Stimulated activated CD8-positive, alpha-beta memory T cell treated with anti-CD3 and anti-CD28 coated beads, Interleukin-15, amount 100 ng/mL, for 4 hours (primary cell): ENCODE measurements at places on chromosomes 5 and 9.
A peak's percentile ranks its signal among the peaks of the same experiment; 100 is the strongest.

DNA sequence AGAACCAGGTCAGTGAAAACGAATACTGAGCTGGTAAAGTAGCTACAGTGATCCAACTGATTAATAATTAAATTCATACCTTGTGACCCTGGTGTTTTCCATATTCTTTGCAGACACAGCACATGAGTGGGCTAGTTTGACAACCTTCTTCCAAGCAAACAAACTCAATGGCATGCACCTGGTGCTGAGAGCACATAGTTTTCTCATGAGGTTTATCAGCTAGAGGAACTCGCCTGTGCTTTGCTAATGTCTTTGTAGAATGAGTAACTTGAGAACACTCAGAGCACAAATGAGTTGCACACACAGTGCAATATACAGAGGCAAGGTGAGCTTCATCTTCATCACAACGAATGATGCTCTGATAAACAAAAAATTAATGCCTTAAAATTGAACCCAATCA, 12.6 kb downstream of the TRIM23 start:
- no peak for DNase-seq

DNA sequence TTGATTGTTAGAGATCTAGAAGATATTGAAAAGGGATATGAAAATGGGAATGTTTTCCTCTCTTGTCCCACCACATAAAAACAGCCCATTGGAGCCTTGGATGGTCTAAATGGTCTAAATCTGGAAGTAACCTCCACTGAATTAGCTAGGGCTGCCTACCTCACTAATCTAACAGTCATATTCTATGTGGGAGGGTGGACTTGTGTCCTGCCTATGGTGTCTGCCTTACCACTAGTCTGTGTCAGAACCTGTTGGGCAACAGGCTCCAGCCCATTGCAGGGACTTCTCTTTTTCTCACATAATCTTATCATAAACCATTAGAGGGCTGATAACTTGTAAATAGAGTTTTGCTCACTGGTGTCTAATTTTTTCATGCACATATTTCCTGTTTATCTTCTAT, 548.8 kb upstream of the CDH18 start:
- DNase-seq: no peak

GRCh38 chr5:82164977-82165713, 113.0 kb downstream of the RPS23 start:
- DNase-seq: no peak

GRCh38 chr5:107319901-107320300, 350.8 kb downstream of the EFNA5 start:
- no peak for DNase-seq

DNA sequence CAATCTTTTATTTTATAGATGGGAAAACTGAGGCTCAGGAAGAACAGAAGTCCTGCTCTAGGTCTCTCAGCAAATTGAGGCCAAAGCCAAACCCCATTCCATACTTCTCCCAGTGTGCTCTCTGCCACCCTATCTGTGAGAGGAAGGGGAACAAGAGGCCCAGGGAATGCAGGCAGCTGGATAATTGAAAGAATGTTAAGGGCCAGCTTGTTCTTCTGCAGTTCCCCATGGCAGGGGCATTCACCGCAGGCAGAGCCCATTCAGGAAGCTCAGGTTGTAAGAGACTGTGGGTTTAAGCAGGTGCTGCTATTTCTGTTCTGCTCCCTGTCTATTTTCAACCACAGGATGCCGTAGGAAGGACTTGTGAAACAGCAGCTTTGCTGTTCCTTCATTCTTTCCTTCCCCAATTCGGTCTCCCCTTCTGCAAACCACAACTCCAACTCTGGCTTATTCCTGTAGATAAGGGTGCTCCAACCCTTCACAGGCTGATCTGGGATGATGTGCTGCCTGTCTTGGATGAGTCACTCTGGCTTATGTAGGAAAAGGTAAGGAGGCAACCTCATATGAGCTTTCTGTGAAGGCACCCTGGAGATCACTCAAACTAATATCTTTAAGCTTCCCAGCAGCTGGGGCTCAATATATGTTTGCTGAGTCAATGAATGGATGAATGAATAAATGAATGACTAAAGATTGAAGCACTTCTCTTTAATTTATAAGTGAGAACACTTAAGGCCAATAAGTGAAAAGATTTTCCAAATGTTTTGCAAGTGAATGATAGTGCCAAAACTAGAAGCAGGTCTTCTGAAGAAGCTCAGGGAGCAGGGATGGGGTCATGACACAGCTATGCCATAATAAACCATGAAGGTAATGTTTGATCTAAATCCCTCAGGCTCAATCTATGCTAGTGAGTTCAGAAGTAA, 377.6 kb downstream of the BRINP1 start:
- no peak for DNase-seq

GRCh38 chr9:35760651-35761050, 6.6 kb upstream of the MSMP start:
- no peak for DNase-seq

- peak; percentile 28 for DNase-seq
These were observed 51.4 kb upstream of the CHSY3 start for GRCh38 chr5:129852747-129853352.

DNA sequence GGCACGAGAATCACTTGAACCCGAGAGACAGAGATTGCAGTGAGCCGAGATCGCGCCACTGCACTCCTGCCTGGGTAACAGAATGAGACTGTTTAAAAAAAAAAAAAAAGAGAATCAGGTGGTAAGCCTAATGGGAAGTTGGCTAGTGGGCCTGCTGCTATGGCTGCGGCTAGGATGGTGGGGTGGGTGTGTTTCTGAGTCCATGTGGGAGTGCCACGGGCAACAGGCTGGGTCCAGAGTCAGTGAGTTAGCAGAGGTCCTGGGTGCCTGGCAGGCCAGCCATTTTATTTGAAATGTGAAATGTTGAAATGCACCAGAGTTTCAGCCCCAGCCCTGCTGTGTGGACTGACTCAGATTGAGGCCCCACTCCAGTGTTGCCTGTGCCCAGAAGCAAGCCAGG, 37.8 kb downstream of the JADE2 start:
- no peak for DNase-seq

DNA sequence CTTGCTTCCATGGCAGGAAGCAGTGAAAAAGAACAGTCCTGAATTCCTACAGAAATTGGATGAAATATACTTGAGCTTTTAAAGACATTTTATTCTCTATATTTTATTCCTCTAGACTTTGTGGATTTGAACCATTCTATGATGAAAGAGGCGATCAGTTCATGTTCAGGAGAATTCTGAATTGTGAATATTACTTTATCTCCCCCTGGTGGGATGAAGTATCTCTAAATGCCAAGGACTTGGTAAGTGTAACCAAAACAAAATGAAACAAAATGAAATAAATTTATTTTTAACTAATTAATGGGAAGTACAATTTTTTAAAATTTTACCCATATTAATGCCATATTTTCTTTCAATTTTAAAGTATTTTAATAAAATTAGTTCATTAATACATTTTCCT, 34.1 kb downstream of the STARD4 start:
- no peak for DNase-seq

GRCh38 chr5:139732019-139732418, 63.6 kb upstream of the PSD2 start:
- DNase-seq: no peak

GRCh38 chr9:33129886-33130881, 37.0 kb downstream of the B4GALT1 start:
- DNase-seq: no peak

DNA sequence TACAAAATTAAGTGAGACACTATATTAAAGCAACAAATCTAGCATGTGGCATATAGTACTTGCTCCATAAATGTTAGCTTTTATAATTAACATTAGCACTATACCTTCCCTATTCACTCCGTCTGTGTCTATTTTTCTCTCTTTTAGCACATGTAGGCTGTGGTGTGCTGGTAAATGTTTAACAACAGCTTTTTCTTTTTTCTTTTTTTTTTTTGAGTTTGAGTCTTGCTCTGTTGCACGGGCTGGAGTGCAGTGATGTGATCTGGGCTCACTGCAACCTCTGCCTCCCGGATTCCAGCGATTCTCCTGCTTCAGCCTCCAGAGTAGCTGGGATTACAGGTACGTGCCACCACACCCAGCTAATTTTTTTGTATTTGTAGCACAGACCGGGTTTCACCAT, 62.1 kb downstream of the SPRY4 start:
- no peak for DNase-seq

- DNase-seq: no peak
These were observed 61.0 kb downstream of the PRDM6 start for GRCh38 chr5:123150089-123150488.

- DNase-seq: no peak
These were observed 10.6 kb downstream of the IFNA1 start for GRCh38 chr9:21450733-21451394.

DNA sequence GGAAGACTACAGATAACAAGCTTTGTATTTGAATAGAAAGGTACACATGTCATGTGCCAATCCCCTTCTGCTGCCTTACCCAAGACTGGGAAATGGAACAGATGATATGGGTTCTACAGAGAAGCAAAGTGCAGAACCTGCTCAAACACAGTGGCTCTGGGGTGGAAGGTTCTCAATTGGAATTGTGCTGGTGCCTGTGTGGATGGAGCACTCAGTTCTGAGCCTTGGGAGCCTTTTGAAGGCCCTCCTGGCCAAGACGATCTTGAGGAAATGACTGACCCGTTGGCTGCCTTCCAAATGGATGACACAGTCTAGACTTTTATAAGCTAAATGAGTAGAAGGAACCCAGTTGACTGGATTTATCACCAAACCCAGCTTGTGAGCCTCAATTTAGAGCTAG, 4.2 kb upstream of the PRSS3 start:
- DNase-seq: no peak

GRCh38 chr5:122257000-122257399, 55.0 kb upstream of the SNCAIP start:
- DNase-seq: no peak

DNA sequence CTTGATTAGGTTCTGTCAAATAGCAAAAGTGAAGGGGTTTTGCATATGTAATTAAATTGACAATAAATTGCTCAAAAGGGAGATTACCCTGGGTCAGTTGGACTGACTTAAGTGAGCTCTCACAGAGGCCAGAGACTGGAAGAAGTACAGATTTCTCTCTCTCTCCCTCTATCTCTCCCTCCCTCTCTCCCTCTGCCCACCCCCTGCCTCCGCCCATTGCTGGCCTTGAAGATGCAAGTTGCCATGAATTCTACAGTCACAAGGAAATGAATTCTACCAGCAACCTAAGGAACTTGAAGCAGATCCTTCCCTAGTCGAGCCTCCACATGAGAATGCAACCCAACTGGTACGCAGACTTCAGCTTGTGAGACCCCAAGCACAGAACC, 119.2 kb downstream of the LPAR1 start:
- DNase-seq: no peak

DNA sequence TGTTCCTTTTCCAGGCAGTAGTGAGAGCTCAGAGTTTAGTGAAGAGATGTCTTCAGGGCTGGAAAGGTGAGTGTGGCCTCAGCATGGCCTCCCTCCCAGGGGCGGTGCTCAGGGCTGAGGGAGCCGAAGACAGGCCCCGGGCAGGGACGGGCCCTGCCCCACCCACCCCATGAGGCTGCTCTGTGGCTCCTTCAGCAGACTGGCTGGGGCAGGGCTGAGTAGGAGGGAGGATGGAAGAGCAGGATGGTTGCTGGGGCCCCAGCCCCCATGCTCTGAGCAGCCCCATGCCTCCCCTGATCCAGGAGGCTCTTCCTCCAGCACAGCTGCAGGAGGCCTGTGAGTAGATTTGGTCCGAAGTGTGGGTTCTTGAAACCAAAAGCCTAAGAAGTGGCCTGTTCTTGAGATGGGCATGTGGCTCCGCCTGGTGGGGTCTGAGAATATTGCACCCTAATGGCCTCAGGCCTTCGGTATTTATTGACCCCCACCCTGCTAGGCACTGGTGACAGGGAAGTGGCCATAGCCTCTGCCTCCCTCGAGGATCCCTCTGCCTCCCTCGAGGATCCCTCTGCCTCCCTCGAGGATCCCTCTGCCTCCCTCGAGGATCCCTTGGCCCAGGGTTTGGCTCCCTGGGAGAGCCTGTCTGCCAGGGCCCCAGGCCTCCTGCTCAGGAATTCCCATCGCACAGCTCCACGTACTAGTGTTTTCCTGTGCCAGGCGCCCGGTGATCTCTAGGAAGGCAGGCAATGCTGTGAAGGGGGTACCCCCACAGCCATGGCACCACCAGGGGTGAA, 65.4 kb upstream of the GARNL3 start:
- DNase-seq: peak; percentile 42

DNA sequence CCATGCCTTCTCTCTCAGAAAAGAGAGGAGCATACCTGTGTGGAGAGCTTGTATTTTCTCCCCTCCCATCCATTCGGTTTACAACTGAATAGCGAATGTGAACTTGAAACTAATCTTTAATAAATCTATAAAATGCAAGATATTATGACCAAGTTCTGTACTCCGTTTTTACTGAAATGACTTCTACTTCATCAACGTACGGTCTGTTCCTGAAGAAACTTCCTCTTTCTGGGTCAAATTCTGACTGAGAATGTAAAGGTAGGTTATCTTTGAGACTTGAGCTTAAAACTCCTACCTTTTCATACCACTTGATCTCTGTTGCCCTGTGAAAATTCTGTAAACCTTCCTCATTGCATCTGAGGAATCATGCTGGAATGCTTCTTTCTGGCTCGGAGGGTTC, 4.2 kb upstream of the CTNNAL1 start:
- no peak for DNase-seq

- DNase-seq: no peak
These were observed 17.3 kb upstream of the RNU6ATAC start for GRCh38 chr9:134181648-134182034.

GRCh38 chr9:19281801-19282200, 51.3 kb downstream of the DENND4C start:
- DNase-seq: no peak

- no peak for DNase-seq
These were observed 4.7 kb downstream of the ZFAND5 start for GRCh38 chr9:72360324-72360723.

DNA sequence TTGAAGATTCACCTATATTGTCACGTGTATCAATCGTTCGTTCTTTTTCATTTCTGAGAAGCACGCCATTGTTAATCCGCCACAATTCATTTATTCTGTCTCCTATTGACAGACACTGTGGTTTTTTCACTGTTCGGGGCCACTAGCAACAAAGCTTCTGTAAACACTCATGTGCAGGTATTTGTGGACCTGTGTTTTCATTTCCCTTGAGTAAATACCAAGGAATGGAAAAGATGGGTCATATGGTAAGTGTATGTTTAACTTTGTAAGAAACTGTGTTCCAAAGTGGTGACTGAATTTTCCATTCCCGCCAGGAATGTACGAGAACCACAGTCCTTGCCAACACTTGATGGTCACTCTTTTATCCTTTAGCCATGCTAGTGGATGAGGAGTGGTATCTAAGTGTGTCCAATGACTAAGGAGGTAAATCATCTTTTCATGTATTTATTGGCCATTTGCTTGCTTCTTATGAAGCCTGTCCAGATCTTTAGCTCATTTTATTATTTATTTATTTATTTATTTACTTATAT, 10.7 kb downstream of the ABO start:
- no peak for DNase-seq
